Lung (tissue), 17 donors: ENCODE measurements at places on chromosomes 12 and 14.

DNA sequence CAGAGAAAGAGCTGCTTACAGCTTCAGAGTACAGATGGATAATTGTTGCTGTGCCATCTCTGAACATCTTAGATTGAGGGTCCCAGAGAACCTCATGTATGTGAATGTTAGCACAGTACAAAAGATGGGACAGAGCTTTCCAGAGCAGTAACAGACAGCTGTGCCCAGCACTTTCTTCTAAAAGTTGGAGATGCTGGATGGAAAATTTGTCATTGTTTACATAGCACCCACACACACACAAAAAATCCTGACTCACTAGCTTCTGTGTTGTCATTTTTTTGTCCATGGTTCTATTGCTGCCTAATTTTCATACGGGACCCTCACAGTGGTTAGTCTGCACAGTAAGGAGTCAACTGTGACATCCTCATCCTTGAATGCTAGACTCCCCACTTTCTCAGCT is 374.7 kb downstream of the DIO2 start:
- DNase-seq: no peak

DNA sequence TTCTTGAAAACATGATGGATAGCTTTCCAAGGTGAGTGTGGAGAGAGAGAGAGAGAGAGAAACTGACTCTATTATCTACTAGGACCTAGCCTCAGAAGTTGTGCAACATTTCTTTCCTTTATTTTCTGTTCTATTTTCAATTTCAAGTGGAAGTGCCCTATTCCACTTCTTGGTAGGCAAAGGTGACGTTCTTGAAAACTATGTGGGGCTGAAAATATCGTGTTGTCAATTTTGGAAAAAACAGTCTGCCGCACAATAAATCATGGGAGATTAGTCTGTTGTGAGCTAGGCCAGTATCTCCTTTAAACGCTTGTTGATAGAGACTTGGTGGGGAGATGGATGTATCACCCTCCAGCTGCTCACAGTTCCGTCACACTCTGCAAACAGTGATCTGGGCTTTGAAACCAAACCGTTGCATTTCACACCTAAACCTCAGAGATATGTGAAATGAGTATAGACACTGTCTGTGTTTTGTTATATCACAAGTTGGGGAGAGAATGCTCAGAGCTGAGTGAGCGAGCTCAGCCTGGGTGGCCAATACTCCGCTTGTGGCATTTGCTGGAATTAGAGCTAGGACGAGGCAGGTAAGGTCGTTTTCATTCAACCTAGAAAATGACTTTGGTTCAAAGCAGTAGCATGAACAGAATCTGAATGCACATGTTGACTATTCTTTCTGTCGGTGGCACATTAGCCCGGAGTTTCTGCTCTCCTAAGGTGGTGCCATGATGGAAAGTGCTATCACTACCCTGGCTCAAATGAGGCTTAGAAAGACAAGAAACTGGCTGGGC is 75.1 kb upstream of the ST8SIA1 start:
- no peak for DNase-seq

- no peak for DNase-seq
Measured at GRCh38 chr14:101019990-101020710, 116.6 kb upstream of the RTL1 start.

DNA sequence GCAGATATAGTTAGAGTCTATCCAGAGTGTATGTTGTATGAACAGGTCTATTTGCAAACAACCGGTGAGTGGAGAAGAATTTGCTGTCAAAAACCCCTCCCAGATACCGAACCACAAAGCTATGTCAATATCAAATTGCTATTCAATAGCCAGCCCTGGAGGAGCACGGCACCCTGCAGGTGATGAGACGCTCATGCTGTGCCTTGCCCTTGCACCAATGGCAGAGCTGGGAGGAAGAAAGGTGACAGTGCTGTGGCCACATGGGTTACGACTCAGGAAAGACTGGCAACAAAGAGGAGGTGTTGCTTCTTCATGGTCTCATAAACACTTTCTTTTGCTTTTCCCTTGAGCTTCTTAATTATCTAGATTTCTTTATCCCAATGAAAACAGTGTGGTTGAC is 55.7 kb downstream of the PAX9 start:
- DNase-seq: no peak

DNA sequence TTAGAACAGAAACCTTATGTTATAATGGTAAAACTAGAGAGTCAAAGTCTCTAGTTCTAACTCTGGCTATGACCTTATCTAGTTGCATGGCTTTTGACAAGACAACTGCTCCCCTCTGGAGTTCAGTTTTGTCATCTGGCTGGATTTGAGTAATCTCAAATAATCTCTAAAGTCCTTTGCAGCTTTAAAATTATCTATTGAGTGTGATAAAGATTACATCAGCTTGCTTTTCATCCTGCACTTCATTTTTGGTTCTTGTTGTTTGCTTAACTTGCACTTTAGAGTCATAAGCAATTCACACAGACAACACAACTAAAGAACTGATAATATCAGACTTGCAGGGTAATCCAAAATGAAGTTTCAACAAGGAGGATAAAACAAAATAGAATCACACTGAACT is 2.3 kb downstream of the AKAP5 start:
- peak; percentile 27 for DNase-seq

GRCh38 chr12:12874029-12874428 is 17.3 kb upstream of the GPRC5A start:
- no peak for DNase-seq

DNA sequence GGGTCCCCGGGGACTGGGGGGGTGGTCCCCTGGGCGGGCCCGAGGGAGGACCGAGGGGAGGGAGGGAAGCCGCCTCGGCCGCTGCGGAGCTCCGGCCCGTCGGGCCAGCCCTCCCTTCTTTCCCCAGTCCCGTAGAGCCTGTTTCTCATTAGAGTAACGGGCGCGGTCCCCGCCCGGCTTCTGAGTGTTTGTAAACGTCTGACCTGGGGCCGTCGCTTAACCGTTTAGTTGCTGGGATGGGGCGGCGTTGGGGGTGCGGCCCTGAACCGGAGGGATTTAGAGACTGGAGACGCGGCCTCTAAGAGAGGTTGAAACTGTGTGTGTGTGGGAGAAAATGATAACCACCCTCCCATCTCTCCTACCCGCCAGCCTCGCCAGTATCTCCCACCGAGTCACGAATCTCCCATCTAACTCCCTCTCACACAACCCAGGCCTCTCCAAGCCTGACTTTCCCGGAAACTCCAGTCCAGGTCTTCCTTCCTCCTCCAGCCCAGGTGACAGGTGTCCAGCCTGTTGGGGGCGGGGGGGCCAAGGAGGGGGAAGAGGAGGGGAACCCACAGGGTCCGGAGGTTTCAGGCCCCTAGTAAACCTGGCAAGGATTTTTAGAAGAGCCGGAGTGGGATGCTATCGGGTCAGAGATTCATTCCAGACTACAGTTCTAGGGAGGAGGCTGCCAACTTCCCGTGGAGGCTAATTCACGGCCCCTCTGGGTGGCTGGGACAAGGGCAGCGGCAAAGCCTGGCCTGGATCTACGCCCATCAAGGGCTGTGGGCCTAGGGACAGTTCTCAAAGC is 1.1 kb upstream of the NFATC4 start:
- DNase-seq: peak; percentile 98

GRCh38 chr14:45084946-45085346 is 1.0 kb downstream of the PRPF39 start:
- no peak for DNase-seq

DNA sequence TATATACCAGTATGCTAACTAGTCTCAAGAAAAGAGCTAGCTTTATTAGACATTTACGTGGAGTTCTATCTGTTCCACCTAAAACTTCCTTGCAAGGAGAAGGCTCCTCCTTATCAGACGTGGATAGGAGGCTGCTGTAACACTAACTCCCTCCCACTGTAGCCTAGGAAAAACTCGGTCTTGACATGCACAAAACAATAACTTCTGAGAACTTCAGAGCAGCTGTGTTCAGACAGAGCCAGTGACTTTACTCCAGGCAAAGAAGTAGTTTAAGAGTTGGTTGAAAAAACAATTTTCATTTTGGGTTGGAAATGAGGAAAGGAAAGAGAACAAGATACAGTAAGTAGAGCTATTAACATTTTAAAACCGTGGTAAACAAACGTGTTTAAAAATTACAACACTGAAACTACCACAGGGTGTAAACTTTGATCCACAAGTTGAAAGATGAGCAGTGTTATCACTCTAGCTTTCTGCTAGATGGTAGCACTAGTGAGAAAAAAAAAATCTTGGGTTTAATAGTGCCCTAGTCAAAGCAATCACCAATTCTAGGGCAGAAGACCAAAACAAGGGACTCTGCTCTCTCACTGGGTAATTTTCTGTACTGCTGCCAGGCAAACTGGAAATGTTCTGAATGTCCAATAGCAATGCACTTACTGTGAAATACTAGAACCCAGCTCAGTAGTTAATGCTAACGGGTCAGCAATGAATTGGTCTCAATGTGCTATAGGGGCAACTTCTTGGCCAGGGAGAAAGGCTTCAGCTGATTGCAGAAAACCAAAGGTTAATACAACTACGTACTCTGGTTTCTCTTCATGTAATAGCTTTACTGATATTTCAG is 2.4 kb downstream of the ATF7 start:
- DNase-seq: peak; percentile 85

GRCh38 chr14:85542623-85543022 is 12.7 kb downstream of the FLRT2 start:
- no peak for DNase-seq

- DNase-seq: no peak
Measured at GRCh38 chr12:63997198-63997597, 152.7 kb downstream of the SRGAP1 start.

- no peak for DNase-seq
Measured at GRCh38 chr12:10900530-10900929, 8.8 kb downstream of the TAS2R13 start.

- DNase-seq: no peak
Measured at GRCh38 chr12:75611041-75611440, 99.6 kb upstream of the KRR1 start.

DNA sequence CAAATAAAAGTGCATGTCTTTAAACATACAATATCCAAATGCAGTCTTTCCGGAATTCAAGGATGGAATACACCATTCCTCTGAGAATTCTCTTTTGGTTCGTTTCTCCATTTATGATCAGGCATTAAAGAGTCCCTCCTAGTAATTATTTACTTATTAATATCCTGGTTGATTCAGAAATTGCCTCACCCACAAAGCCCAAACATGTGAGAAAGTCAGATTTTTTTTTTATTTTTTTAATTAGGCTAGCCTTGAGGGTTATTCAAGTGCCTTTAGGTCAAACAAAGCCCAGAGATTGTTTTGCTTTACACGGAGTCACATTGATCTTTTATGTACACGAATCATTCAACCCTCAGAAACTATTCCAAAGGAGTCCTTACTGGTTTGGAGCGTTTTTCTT is 6.4 kb upstream of the TSPAN8 start:
- DNase-seq: no peak

GRCh38 chr14:95327558-95328374 is 8.1 kb upstream of the CLMN start:
- DNase-seq: no peak

- no peak for DNase-seq
Measured at GRCh38 chr12:113276306-113276705, 55.0 kb downstream of the TPCN1 start.

- no peak for DNase-seq
Measured at GRCh38 chr12:71935594-71935993, 3.1 kb upstream of the TPH2 start.

GRCh38 chr12:84495711-84496110 is 416.9 kb downstream of the SLC6A15 start:
- DNase-seq: no peak

GRCh38 chr14:39005044-39005880 is 97.8 kb downstream of the SEC23A start:
- peak; percentile 96 for DNase-seq

GRCh38 chr14:59755409-59756135 is 115.0 kb downstream of the RTN1 start:
- no peak for DNase-seq
